Fibroblast of skin of abdomen (primary cell): ENCODE measurements at places on chromosomes 3 and 15.

DNA sequence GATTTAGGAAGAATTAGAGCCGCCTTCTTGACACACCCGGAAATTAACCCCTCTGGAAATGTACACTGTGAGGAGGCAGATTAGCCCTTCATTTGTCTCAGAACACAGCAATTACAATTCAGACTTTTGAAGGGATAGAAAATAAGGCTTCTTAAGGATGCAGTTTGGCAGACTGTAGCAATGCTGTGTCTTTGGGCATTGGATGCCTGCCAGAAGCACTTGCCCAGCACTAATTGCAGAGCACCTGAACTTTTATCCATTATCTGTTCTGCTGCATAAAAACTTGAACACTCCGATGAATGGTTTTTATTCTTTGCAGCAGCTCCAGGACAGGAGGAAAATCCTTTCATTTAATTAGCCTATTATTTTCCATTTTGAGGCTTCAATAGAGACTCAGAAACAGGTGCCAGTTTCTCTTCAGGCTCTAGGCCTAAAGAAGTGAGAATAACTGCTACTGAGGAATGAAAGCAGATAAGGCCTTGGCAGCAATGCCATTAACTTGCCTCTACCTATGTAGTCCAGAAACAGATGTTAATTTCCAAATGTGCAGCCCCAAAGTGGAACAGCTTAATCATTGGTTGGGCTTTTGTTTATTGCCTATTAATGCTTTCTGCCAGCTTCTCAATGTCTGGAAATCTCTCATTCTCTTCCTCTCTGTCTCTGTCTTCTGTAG lies 418.5 kb downstream of the NSUN3 start:
- no peak for DNase-seq

DNA sequence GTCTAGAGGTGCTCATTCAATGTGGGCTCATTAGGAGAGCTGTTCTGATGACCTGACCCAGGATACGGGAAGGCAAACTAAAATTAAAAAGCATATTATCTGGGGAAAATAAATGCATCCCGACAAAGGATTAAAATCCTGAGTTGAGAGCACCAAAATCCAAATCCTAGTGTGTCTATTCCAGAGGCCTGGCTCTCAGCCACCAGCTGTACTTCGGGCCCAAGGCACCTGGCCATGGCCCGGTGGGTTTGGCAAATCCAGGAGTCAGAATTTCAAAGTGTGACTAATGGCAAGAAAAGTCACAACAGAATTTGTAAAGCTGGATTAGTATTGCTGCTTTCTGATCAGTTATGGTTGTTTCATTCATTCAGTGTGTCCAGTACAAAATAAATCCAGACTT lies 2.6 kb upstream of the LYSMD4 start:
- no peak for DNase-seq

- DNase-seq, result peak; percentile 63
Observed at GRCh38 chr3:10738688-10739372, 77.2 kb upstream of the SLC6A11 start.

GRCh38 chr3:23254282-23254681 lies 51.2 kb downstream of the UBE2E2 start:
- no peak for DNase-seq

DNA sequence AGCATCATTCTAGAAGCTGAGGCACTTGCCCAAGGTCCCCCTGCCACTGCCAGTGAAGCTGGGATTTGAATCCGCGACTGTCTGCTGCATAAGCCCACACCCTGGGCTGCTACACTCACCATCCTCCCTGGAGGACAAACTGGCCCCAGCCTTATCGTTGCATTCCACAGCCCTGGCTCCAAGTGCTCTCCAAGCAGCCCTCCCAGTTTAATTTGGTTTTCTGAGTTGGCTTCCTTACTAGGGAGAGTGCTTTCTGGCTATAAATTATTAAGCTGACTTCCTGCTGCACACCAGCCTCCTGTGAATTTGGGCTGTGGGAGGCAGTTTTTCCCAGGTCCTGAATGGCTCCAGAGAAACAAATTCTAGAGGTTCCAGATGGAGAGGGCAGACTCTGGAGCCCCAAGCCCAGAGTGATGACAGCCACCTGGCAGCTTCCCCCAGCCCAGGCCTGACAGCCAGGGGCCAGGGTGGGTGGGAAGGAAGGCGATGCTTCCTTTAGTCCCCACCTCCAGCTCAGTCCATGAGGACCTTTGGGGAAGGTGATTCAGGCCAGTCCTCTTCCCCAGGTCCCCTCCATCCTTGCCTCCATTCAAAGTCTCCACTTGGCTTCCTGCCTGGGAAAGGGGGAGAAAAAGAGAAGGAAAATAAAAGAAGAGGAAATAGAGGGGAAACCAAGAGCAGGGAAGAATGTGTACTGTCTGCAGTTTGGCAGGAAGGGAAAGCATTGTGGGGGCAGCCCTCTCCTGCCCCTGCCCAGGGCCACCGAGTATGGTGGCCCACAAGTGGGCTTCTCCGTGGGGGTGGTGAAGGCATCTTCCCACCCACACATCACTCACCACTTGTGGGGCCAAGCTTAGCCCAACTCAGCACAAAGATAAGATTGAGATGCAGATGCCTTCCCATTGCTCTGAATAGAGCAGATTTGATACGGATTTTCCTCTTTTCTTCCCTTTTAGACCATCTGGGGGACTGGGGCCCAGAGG lies 69.6 kb downstream of the SEMA5B start:
- DNase-seq, result peak; percentile 33

DNA sequence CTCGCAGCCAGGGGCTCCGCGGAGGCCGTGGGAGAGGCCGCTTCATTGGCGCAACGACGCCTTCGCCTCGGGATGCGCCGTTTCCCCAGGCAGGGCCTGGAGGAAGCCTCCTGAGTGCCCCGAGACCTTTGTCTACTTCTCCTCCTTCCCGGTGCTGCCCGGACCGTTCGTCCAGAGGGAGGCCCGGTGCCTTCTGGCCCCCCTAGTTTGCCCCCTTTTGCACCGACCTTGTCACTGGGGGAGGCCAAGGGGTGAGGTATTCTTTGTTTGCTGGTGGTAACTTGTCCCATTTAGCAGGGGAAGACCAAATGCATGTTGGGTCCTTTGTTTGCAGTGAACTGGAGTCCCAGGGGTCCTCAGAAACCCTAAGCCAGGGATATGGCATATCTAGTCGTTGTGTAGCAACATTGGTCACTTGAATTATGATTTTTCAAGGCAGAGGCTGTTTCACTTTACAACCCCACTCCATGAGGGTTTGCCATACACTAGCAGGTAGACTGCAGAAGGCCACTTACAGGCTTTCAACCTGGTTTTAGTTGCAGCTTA lies 615 bp downstream of the DHX30 start:
- DNase-seq, result peak; percentile 4

- DNase-seq, result no peak
Observed at GRCh38 chr3:81470524-81471278, 290.7 kb downstream of the GBE1 start.

- no peak for DNase-seq
Observed at GRCh38 chr15:70447928-70448698, 315.2 kb downstream of the UACA start.
